GOT3 (cell line): ENCODE measurements at places on chromosomes 16 and 17.

GRCh38 chr16:974001-974601 lies 3.3 kb upstream of the LMF1 start:
- no peak for DNase-seq

DNA sequence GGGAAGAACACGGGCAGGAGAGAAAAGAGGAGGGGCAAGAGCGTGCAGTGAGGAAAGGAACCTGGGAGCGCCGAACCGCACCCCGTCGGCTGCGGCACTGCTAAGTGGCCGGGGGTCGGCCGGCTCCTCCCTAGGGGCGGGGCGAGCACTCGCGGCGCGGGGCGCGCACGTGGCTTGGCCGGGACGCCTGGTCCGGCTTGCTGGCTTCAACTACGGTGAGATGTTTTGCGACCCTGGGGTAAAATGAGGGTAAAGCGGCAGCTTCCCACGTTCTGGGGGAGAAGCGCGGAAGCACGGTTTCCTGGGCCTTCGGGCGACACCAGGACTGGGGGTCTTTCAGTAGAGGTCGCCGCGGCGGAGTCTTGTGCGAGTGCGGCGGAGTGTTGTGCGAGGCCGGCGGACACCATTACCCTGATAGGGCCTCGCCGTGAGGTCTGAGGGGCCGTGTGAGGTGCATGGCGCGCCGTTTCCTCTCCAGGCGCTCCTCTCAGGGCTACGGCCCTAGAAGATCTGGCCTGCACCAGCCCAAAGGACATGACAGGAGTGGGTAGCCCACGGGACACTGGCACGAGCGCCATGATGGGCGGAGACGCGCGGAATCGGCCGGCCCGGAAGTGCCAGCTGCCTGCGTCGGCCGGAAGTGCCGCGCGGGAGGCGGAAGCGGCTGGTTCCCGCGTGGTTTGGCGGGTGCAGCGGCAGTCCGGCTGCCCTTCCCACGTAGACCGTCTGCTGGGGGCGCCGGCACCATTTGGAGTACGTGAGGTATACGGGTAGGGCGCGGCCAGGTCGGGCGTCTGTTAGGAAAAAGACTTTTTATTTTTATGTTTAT lies at the start of the genes MYO19 and PIGW:
TSS of gene MYO19 (minus strand) at position 29 of the 829 bp plus-strand sequence. CDS start 2,330 bp downstream, outside the sequence.
TSS of gene PIGW (plus strand) at position 148 of the 829 bp plus-strand sequence. CDS start 2,115 bp downstream, outside the sequence.
- DNase-seq, result peak; percentile 57

DNA sequence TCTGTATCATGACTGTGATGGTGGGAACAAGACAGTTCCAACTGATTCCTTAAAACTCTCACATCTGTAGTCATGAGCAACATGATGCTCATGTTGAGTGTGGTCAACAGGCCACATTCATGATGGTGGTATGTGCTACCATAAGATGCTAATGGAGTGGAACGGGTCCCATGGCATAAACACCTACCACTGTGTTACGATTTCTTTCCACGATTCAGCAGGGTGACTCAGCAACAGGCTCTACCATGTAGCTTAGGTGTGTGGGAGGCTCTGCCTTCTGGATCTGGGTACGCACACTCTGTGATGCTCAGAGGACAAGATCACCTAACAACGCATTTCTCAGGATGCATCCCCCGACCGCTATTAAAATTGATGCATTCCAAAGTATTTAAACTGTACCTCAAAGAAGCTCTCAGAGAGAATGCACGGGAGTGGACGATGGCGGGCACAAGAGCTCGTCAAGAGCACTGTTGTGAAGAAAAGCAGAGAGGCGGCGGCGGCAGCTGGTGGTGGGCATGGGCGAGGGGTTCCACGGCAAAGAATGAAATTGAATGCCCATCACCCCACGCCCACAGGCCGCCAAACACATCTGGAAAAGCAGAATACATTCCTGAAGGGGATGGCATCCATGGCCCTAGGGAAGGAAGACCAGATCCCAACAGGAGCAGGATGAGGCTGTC lies 133.3 kb downstream of the ZNF778 start:
- DNase-seq, result no peak

DNA sequence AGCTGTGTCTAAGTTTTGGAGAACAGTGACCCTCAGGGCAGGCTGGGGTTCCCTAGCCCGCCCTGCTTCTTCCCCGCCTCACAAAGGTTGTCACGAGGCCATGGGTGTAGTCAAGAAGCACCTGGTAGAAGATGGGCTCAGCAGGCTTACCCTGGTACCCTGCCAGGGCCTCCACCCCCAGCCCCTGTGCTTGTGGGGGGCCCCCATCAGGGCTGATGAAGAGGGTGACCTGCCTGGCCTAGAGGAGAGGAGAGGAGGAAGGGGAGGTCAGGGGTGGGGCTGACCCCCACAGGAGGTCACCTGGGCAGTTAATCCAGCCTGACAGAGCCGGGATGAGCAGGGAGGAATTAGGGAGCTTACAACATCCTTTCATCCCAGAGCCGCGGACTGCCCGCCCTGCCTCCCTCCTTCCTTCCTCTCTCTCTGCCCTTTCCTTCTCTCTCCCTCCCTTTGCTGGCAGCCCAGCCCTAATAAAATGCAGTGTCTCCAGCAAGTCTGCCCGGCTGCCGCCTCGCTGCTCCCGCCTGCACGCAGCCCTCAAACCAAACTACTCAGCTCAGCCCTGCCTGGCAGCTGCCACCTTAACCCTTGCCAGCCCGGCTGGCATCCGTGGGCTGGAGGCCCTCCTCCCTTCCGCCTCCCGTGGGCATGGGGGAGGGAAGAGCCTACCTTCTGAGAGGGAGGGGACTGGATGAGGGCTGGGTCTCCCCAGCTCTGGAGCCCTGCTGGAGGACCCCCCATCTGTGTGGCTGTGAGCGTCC lies 7.2 kb downstream of the DLX3 start:
- peak; percentile 45 for DNase-seq

GRCh38 chr17:80861892-80862291 lies 129.7 kb upstream of the CHMP6 start:
- no peak for DNase-seq

DNA sequence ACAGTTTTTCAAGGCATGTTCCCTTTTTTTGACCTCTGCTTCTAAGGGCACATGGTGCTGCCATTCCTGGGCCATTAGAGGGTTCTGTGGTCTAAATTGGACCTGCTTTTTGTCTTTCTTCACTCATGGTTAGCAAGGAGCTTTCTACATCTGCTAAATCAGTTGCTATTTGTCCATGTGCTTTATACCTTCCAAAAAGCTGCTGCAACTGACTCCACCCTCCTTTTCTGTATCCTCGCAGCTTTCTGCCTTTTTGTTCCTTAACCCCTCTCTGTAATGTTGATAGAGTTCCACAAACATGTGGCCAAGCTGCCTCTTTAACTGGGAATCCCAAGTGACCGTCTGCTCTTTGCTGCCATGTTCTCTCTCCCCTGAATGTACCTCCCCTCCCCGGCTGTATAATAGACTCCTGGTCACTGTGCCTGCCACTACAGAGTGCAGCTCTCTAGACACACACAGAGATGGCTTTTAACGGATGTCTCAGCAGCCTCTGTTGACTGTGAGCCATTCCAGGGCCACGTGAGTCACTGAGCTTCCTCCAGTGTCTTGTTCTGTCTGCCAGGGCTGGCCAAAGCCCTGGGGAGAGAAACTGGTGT lies 57.4 kb upstream of the TEKT3 start:
- no peak for DNase-seq

GRCh38 chr17:43696891-43697290 lies 35.2 kb upstream of the MEOX1 start:
- DNase-seq, result no peak

GRCh38 chr17:43648916-43649315 lies 12.8 kb downstream of the MEOX1 start:
- DNase-seq, result no peak

GRCh38 chr17:62626719-62627218 lies 701 bp upstream of the MRC2 start:
- peak; percentile 39 for DNase-seq

GRCh38 chr16:72256398-72257066 lies 84.6 kb upstream of the PMFBP1 start:
- DNase-seq, result no peak

DNA sequence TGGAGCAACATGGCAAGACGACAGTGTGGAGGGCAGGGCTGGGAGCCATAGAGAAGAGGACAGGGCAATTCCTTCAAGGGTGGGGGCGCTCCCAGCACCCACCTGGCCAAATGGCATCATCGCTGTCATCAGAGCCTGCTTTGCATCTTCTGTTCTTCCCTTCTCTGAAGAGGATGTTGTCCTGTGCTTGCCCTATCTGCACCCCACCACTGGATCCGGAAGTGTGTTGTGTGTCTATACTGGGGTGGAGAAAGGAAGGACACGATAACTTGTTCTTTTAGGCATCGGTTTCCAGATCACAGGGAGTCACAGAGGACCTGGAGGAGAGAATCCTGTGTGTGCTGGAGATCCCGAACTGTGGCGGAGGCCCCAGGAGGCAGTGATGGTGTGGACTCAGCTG lies 25.7 kb upstream of the ANKRD40CL start:
- no peak for DNase-seq

GRCh38 chr16:53893731-53894435 lies 189.9 kb downstream of the FTO start:
- no peak for DNase-seq

DNA sequence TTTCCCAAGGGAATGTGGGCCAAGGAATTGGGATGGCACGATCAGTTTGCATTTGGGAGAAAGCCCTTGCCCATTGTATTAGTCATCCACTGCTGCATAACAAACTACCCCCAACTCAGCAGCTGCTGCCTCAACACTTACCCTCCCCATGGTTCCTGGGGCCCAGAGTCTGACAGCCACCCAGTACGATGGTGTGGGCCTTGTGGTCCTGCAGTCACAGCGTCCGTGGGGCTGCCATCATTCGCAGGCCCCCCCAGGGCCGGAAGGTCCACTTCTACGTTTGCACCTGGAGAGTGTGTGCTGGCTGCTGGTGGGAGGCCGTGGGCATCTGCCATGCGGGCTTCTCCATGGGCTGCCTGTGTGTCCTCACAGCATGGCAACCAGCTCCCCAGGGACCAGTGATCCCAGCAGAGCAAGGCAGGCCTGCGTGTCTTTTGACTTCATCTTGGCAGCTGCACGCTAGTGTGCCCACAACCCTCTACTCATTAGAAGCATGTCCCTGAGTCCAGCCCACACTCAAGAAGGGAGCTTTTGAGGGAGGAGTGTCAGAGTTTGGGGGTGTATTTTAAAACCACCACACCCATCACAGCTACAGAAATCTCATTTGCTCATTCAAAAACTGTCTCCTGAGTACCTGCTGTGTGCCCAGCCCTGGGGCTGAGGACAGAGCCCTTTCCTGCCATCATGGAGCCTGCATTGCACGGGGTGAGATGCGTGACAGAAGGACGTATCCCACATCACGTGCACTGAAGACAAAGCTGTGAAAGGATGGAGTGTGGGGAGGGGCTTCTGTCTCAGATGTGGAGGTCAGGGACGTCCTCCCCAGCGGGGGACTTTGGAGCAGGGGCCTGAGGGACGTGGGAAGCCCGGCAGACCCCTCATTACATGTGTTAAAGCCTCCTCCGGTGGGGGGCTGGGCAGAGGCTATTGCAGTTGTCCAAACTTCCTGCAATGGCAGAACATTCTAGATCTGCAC lies 185.0 kb upstream of the ZNF469 start:
- DNase-seq, result no peak

GRCh38 chr16:52050418-52050817 lies 496.5 kb downstream of the TOX3 start:
- no peak for DNase-seq

DNA sequence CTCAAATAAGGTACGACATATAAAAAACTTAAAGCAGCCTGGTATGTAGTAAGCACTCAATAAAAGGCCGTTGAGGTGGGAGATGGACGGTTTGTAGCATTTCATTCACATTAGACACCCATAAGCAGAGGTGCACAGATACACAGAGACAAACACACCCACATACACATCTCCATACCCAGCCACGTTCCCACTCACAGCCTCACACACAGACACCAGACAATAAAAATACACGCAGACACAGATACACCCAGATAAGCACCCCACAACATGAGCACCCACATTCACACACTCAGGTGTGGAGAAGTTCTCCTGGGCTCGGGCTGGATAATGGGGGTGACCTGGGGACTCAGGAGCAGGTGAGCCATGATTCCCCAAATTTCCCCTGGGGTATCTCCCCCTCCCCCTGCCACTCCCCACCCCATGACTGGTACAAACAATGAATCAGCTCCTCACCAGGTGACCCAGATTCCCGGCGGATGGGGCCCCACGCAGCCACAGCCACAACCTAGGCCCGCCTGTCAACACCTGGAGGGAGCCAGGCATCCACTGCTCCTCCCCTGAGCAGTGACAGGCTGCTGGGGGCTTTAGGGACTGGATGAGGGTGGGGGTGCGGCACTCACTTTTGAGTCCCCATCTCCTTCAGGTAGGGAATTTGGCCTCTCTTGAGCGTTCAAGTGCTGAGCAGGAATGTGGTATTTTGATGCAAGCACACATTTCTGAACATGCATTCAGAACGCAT lies 2.7 kb downstream of the DLX3 start:
- no peak for DNase-seq

DNA sequence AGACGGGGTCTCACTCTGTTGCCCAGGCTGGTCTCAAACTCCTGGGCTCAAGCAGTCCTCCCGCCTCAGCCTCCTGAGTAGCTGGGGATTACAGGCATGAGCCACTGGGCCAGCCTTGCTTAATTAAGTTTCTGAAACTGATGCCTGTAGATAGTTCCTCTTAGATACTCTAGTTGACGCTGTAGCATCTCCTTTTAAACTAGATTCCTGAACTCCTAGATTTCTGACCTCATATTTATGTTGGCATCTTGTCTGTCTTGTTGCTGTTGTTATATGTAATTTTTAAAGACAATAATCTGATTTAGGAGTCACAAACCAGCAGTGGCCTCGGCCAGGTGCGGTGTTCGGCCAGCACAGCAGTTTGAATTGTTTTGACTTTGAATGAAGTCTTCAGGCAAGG lies 37.5 kb downstream of the DHRS7B start:
- DNase-seq, result no peak

DNA sequence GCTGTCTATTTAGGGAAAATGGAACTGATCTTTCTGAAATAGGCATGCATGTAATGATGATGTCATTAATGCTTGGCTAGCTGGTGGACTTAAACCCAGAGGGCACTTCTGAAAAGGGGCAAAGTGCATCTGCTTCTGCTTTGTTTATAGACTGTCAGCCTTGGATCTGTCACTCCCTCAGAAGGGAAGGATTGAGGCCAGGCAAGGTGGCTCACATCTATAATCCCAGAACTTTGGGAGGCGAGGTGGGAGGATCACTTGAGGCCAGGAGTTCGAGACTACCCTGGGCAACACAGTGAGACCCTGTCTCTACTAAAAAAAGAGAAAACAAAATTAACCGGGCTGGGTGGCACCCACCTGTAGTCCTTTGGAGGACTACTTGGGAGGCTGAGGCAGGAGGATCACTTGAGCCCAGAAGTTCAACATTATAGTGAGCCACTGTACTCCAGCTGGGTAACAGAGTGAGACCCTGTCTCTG lies 185.5 kb downstream of the WWOX start:
- no peak for DNase-seq

DNA sequence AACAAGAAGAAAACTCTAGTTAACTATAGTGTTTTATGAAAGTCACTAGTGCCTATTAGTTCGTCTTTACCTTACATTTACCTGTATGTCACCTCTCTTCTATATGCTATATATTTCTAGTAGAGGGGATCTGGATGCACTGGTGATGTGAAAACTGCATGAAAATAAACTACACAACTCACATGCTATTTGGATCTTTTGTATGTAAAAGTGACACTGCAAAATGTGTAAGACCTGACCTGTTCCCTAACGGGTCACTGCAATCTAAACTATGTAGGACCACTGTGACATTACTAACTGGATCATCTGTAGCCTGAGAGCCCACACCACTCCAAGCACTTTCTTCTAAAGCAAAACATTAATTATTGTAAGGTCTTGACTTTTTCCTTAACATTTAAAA lies 1.7 kb downstream of the BLMH start:
- no peak for DNase-seq

GRCh38 chr17:55903028-55903690 lies 152.3 kb downstream of the PCTP start:
- no peak for DNase-seq
